ENCODE measurements at places on chromosomes 11 and 22.
A peak's percentile ranks its signal among the peaks of the same experiment; 100 is the strongest.

DNA sequence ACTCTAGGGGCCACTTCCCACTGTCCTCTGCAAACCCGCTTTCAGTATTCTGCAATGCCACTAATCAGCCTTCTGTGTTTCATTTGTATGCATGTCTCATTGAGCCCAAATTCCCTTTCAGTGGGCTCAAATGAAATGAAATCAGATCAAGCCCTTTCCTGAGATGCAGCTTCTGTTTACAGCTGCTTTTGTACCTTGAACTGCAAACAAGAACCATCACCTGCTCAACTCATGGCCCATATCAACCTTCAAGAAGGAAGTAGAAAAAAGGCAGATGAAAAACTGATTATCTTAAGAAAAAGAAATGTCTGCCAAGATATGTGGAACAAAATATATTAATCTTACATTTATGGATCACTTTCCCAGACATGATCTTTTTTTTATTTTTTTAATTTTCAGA lies 141.1 kb upstream of the ARHGAP42 start:
- no peak for DNase-seq

GRCh38 chr11:128417607-128418324 lies 169.6 kb downstream of the ETS1 start:
- DNase-seq, result no peak

DNA sequence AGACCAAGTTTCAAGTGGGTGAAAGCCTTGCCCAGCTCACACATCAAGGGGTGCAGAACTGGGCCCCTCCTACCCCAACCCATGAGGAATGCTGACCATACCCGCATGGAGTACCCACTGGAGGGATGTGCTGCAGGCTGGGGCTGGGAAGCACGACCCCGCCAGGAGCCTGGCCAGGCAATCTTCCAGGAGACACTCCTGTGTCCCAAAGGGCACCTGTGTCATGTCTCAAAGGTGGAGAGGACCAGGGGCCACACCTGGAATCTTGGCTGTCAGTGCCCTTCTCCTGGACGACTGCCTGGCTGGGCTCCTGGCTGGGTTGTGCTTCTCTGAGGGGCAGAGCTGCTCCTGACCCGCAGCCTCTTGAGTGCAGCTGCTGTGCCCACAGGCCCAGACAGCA lies 6.7 kb downstream of the ARAP1 start:
- DNase-seq, result no peak

- no peak for DNase-seq
Measured at GRCh38 chr11:60316317-60316716, 10.7 kb upstream of the MS4A6E start.

GRCh38 chr22:50306753-50307749 lies at the start of gene PLXNB2:
Gene PLXNB2, minus strand, starts transcription at chr22:50307646. Its CDS starts 17,062 bp downstream, at chr22:50290584.
- DNase-seq, result no peak

DNA sequence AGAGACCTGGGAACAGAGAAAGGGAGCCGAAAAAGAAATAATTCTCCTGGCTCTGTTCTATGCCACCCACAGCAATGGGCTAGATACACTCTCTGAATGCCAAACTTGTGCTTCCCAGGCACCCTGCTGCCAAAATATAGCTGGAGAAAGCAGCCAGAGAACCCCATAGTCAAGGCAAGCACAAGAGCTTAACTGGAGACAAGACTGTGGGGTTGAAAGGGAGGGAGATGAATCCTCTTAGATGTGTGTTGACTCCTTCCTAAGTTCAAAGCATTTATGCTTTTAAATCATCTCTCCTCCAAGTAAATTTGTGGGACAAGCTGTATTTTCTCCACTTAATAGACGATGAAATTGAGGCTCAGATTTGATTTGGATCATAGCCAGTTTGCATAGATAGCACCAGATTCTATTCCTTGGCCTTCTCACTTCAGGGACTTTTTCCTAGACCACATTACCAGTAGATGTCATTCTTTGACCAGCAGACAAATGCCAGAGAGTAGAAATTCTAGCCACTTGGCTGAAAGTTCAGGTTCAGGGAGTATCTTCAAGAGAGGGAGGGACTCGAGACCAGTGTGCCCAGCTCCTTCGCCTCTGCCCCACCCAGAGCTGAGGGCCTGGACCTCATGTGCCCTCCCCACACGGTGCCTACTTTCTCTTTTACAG lies 16.5 kb upstream of the ETS1 start:
- DNase-seq, result no peak

GRCh38 chr11:121291896-121292494 lies 576 bp upstream of the SC5D start:
- DNase-seq, result no peak

GRCh38 chr11:19437760-19438159 lies 197.0 kb upstream of the E2F8 start:
- DNase-seq, result no peak

DNA sequence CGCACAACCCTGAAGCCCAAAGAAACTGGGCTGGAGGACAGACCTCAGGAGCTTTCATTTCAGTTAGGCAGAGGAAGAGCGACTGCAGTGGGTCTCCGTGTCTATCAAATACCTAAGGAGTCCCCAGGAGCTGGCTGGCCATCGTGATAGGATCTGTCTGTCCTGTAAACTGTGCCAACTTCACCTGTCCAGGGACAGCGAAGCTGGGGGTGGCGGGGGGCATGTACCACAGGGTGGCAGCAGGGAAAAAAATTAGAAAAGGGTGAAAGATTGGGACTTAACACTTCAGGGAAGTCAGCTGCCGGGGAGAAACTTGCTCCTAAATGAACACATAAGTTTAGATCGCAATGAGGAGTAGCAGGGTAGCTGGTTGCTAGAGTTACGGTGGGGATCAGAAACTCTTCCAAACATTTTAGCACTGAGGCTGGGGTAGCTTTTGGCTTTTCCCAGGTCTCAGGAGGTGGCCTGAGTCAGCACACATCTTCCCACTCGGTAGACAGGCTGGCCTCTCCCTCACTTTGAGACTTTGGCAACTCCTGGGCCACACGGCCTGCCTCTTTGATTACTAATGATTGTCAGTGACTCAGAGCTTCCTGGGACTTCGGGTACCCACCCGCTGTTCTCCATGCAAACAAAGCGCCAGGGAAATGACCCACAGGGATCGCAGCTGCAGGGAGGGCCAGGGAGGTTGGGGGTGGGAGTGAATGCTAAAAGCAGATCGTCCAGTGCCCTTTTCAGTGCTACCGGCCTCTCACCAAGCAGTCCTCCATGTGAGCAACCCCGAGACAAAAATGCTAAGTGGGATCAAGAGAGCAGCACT lies 2.9 kb upstream of the MTFP1 start:
- no peak for DNase-seq

DNA sequence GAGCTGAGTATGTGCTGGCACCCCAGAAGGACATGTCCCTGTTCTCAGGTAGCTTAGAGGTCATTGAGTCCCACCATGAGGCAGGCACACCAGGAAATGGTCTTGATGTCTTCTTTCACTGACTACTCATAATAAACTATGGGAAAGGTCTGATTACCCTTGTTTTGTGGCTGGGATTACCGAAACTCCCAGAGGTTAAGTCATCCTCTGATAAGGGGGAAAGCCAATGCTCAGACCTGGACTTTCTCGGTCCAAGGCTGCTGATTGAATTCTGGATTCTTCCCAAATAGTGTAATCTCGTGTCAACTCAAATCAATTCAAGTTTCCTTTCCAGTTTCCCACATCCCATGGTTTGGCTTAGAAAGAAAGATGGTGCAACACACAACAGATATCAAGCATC lies 3.7 kb upstream of the CD44 start:
- no peak for DNase-seq

DNA sequence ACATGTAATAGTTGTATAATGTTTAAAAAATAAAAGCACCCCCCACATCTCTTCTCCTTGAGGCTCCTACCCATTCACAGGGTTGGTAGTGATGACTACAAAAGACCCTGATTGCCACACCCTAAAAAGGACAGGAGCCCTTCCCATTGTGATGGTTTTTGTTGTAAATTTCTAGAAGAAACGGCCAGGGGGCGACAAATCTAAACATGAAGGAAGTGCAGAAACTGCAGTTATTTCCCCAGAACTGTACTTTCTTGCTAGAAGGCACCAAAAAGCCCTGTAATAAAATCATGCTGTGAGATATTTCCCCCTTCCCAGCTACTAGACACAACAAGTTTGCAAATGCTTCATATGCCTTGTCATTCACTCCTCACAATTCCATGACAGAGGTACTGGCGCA lies 10.8 kb downstream of the PRR5L start:
- DNase-seq, result peak; percentile 6

DNA sequence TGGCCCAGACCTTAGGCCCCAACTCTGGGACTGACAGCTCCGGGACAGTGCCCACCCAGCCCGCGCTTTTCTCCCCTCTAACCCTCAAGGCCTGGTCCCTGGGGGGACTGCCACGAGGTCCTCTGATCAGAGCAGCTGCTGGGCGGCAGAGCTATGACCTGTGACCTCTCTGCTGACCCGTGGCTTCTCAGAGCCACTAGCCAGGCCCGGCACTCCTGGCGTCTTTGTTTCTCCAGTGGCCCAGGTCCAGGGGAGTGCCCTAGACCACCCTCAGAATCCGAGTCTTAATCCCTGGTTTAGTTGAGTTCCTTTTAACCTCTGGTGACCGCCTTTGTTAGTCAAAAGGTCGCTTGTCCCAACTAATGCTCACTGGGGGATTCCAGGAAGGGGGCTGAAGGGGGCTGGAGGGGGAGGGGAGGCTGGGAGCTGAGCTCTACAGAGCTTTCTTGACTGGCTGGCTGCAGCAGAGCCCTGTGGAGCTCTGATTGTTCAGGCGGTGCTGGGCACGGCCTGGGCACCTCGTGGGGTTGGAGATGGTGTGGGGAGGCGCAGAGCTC lies 1.2 kb downstream of the FBLN1 start:
- no peak for DNase-seq

GRCh38 chr11:96329419-96329818 lies 13.6 kb downstream of the MAML2 start:
- DNase-seq, result no peak

All from naive B cell (primary cell).